ENCODE measurements at places on chromosomes 16 and 17.

DNA sequence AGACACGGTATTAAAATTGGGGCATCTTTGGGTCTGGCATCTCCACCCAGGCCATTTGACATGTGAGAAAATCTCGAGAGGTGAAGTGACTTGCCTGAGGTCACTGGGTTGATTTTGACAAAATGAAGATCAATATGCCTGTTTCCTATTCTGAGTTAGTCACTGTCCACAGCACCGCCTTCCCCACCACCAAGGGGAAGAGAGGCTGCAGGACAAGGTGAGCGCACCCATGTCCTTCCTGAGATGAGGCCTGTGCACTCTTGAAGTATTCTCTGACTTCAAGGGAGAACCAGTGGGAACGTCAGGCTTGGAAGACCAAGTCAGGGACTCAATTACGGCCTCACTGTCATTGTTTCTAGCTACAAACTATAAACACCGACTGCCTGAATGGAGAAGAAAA lies 49.9 kb upstream of the WSB1 start:
- DNase-seq: no peak

- no peak for DNase-seq
Observed at GRCh38 chr16:17548825-17549224, 78.1 kb upstream of the XYLT1 start.

GRCh38 chr17:60792250-60792898 lies 114.7 kb downstream of the BCAS3 start:
- no peak for DNase-seq

- no peak for DNase-seq
Observed at GRCh38 chr17:78355045-78355641, 4.7 kb downstream of the SOCS3 start.

- no peak for DNase-seq
Observed at GRCh38 chr16:55323637-55324271, at the start of gene IRX6. Gene IRX6, plus strand, starts transcription at chr16:55324203. Its CDS starts 889 bp downstream, at chr16:55325092.

- no peak for DNase-seq
Observed at GRCh38 chr16:68421076-68421475, 27.2 kb downstream of the SMPD3 start.

- DNase-seq: no peak
Observed at GRCh38 chr17:32523827-32524552, 37.2 kb downstream of the CDK5R1 start.

DNA sequence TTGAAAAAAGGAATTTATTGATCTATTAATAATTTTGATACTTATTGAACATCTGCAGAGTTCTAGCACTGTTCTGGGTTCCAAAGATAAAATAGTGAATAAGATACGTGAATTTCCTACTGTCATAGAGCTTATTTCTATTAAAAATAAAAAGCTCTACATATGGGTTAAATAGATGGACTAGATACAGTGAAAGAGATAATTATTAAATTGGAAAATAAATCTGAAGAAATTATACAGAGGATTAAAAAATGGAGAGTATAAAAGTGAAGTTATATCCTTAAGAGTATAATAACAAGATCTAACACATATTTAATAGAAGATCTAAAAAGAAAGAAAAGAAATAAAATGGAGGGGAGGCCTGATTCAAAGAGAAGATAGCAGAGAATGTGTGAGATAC lies 10.1 kb upstream of the ABCA5 start:
- DNase-seq: no peak

- no peak for DNase-seq
Observed at GRCh38 chr17:35630530-35631148, 43.5 kb downstream of the AP2B1 start.

DNA sequence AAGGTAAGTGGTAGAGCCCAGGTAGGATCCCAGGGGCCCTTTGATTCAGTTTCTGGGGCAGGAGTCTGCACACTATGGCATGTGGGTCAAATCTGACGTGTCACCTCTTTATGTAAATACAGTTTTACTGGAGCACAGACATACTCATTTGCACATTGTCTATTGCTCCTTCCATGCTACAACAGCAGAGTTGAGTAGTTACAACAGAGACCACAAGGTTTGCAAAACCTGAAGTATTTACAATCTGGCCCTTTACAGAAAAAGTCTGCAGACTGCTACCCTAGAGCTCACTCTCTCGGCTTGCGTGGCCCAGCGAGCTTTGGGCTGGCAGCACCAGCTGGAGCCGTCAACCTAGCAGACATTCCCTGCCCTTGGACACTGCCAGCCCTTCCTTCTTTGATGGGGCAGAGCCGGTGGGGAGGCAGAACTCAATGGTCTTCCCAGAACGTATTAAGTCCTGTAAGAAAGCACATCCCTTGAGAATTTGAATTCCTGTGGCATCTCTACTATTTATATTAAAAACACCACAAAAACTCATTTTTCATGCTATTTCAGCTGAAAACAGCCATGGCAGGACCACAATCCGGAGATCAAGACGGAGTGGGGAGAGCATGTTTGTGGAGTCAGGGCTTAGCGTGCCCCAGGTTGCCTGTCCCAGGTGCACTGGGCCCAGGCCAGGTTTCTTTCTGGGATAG lies 133.1 kb upstream of the NUDT7 start:
- DNase-seq: no peak

DNA sequence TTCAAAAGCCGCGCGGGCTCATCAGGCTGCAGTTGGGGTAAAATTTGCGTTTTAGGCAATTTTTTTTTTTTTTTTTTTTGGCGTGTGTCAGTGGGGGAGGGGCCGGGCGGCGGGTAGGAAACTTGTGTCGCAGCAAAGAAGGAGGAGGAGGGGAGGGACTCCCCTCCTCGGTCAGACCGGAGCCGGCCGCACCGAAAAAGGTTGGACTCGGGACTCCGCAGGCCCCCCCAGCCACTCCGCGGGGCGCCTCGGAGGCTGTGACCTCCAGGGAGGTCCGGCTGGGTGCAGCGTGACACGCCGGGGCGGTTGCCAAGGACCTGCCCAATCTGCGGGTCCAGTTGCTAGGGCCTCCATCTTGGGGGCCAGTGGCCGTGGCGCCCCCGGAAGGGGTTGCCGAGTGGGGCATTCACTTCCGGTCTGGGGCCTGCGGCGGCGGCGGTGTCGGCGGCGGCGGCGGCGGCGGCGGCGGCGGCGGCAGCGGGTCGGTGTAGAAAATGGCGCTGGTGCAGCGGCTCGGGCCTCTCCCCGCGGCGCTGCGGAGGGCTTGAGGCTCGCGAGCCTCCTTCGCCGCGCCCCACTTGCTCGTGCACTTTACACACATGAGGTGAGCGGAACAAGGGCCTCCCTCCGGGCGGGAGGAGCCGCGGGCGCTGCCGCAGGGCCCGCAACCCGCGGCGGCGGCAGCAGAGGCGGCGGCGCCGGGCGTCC lies at the start of gene TNRC6A:
Gene TNRC6A (plus strand): TSS at position 409 of the 708 bp plus-strand sequence. CDS start 191 bp downstream, at position 600.
- DNase-seq: peak; percentile 71

DNA sequence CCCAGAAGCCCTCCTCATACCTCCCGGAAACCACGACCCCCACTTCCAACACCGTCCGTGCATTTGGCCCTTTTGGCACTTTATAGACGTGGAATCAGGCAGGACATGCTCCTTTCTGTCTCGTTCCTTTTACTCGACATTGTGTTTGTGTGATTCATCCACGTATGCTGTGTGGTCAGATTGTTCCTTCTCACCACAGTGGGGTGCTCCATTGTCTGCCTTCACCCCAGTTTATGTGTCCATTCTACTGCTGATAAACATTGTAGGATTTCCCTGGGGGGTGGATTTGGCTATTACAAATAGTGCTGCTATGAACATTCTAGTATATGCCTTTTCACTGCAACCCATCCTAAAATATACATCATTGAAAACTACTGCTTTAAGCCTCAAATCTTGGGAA lies 28.9 kb upstream of the RPH3AL start:
- no peak for DNase-seq

DNA sequence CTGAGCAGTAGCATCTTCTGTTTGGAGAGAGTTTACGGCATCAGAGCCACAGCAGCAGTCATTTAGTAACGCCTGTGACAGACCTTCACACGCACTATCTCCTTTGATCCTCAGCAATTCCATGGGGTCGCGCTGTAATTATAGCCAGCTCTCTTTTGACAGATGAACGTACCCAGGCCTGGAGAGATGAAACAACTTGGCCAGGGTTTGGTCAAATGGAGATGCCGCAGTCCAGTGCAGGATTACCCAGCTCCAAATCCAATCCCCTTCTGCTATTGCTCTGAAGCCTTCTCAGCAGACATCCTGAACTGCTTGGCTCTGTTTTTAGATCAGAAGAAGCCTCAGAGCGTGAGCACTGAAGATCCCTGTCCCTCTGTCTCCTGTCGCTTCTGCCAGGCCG lies 83.9 kb downstream of the SOX9 start:
- DNase-seq: no peak

- no peak for DNase-seq
Observed at GRCh38 chr17:50465635-50466034, 3.0 kb downstream of the CHAD start.

DNA sequence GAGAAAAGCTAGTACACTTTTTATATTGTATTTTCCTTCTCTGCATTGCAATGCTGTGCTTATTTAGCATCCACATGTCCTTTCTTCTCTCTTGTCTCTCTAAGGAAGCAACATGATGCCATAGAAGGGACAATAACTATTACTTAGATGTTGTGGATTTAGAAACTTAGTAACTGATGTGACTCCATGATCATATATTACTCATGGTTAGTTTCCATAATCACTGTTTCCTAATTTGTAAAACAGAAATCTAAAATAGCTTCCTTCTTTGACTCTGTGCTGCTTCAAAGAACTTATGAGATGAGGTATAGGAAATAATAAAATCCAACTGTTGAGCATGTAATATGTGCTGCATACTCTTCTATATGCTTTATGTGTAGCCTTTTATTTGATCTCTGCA lies 6.6 kb upstream of the ABCA5 start:
- no peak for DNase-seq
